ENCODE measurements at places on chromosomes 1 and 21.

DNA sequence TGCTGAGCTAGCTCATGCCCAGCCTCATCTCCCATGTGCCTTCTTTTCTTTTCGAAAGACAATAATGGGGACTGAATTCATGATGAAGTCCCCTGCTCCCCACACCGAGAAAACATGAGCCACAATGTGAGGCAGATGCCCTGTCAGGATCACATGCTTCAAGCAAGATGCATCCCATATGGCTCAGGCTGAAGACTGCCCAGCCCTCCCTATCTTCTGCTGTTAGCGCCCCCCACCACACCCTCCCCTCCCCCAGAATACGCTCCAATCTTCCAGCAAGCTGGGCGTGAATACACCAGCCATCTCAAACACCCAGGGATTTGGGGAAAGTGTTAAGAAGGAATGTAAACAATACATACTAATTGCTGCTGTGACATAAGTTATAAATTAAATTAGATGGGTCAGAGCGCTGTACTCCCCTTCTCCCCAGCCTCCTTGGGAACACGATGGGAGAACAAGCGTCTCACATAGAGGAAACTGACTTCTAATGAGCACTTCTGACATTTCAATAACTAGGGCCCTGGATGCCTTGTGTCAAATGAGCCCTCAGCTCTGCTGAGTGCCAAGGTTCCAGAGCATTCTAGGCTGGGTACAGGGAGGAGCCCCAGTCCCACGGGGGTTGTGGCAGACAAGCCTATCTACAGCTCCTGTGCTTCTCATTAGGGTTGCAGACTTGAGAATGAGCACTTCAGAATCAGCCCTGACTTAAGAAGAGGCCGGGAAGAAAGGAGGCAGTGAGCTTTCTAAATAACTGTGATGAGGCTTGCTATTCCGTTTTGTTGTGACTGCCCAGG is 55.6 kb downstream of the TNR start:
- DNase-seq, result no peak

DNA sequence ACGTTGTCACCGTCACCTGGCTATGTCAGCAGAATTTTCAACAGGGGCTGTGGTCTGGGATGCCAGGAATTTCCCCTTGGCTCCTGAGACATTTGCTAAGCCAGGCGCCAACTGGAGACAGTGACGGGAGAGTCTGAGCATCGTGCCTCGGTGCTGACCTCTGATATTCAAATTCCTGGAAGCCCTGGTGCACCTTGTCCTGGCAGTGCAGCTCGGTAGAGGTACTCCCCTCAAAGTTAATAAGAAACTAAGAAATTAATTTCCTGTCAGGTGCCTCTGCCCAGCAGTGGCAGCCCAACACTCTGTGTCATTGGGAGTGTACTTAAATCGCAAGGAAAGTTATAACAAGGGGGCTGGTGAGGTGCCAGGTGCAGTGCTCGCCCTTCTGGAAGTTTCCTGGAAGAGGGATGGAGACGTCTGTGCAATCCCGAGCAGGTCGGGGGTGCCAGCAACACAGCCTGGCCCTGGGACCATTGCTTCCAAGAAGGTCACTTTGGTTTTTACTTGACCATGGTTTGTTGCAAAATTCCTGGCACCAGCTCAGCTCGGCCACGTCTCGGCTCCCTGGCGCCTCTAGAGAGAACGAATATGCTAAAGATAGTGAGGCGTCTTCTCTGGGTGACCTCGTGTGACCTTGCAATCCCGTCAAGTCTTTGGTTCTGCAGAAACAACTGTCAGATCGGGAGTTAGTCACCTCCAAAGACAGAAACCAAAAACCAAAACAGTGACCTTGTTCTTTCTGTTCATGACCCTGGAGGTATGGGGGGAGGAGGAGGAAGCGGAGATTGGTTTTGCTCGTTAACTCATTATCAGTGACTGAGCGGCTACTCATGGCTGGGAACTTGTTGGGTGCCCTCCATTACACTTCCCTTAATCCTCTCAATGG is 149.5 kb upstream of the VAMP3 start:
- no peak for DNase-seq

DNA sequence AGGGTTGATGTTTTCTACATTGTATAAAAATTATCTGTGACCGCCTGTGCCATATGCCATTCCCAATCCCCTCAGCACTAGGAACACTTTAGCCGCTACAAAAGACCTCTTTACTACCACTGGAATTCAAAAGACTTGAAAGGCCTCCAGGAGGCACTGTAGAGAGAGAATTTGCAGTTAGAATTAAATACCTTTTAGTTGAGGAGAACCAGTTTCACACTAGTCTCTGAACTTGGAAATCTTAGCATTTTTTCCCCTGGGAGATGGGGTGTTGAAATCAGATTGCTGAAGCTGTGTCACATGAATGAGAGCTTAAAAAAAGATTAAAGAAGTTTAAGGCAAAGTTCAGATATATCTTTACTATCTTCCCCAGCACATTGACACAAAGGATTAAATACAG is 291.0 kb downstream of the ADGRL2 start:
- no peak for DNase-seq

DNA sequence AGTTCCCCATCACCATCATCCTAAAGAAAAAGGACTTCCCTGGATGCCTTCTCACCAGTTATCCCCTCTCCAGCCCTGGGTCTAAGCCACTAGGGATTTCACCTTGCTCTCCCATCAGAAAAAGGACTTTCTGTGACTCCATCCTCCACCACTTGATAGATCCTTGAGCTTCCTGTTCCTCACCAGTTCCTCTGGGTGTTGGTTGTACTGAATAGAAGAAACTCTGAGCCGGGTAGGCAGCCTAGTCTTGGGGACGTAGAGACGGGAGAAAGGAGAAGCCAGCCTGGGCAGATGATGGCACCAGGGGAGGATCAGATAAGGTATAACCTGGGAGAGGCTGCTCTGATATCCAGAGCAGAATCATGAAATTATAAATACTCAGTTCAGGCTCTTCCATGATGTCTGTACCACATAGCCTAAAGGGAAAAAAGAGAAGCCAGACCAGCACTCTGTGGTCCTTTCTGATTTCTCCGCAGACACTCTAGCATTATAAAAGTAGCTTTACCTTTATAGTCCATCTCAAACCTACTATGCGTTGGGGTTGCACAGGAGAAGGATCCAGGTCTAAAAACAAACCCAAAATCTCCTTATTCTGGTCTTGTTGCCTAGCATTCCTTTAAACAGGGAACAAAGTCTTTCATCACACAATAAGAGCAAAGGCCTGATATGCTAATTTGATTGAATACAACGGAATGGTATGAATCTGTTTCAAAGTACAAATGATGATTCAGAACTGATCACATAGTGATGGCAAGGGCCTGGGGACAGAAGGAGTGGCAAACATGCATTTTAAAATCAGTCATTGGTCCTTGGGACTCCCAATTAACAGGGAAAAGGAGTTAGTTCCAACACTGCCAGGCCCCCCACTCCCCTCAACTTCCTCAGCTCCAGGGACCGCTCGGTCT is 1.2 kb upstream of the CD34 start:
- no peak for DNase-seq

GRCh38 chr1:162412002-162412401 is at the start of gene SH2D1B:
TSS of gene SH2D1B (minus strand) at chr1:162412136. CDS start at chr1:162412016, 120 bp downstream.
- no peak for DNase-seq

DNA sequence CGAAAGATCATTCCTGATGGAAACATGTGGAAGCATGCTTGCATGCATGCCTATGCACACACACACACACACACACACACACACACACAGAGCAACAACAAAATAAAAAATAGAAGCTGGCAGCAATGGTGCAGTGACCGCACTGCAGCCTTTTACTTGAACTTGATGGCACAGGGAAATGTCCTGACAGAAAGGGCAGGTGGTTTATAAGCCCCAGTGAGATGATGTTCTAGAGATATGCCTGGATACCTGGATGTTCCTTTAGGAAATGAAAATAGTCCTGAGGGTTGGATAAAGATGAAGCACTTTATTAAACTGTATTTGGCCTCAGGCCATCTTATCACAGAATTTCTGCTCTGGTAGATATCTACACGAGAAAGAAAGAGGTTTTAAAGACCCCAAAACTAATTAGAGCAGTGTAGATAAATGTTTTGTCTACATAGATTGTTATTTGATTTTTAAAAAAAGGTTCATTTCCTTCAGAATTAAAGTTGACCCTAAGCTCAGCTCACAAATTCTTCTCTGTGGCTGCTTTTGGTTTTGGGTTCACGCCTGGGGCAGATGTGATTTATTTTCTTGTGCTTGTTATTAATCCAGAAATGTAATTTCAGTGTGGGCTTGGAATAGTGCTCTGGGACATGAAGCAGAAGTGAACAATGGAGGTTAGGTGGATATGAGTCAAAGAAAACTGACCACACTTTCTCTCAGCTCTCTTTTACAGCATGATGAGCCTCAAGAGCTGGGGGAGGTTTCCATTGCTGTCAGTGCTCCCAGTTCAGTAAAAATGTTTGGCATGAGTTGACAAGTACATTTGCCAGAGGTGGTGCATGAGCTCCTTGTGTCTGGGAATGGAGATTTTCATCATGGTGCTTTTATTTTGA is 22.9 kb downstream of the ADAM30 start:
- no peak for DNase-seq

DNA sequence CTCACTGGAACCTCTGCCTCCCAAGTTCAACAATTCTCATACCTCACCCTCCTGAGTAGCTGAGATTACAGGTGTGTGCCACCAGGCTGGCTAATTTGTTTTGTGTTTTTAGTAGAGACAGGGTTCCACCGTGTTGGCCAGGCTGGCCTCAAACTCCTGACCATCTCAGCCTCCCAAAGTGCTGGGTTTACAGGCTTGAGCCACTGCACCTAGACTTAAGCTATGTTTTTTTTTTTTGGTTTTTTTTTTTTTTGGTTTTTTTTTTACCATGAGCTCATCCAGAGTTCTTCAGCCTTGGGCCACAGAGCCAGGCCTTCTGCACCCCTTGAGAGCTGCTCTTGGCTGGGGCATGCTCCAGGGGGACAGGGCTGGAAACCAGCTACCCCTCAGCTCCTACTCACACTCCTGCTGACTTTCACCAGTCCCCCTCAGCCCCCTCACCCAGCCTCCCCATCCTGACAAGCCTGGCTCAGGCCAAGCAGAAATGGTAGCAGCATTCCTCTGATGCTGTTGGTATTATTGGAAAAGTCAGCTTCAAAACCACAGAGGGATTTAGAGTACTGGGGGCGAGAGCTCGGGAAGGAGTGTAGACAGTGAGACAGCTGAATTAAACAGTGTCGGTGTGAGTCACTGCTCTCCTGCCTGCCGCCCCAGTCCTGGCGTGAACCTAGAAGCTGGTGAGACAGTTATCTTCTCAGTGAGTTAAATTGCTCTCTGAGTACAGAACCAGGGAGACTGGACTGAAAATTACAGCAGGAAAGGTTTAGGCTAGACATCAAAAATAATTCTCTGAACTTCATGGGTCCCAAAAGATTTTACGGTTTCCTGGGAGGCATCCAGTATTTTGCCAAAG is 63.7 kb downstream of the NAV1 start:
- DNase-seq, result no peak
